Stimulated activated CD4-positive, alpha-beta T cell treated with anti-CD3 and anti-CD28 coated beads, Interleukin-15, amount 100 ng/mL, for 1 hour (primary cell): ENCODE measurements at places on chromosomes 1 and 21.

GRCh38 chr1:228396770-228397662 lies 9.6 kb downstream of the TRIM11 start:
- DNase-seq, result no peak

DNA sequence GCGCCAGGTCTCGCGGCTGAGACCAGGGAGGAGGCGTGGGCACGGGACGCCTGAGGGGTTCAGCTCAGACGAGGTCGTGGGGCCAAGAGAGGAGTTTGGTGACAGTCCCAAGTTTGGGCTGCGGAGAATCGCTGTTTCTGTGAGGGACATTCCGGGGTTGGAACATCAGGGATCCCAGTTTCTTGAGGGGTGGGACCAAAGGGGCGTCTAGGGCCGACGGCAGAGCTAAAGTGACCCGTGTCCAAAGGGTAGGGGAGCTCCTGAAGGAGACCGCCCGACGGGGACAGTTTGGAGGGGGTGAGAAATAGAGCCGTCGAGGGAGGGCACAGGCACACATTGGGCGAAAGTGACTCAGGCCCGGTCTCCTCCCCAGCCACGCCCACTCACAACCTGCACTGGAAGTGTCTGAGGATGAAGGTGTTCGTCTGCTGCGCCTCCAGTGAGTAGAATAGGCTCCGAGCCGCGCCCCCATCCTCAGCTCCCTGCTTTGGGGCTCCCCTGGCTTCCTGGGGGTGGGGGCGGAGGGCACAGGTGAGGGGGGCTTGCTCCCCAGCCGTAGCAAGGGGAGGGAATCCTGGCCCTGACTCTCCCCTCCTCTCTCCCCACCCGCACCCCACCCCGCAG lies 7.0 kb downstream of the EFNA3 start:
- DNase-seq, result no peak

DNA sequence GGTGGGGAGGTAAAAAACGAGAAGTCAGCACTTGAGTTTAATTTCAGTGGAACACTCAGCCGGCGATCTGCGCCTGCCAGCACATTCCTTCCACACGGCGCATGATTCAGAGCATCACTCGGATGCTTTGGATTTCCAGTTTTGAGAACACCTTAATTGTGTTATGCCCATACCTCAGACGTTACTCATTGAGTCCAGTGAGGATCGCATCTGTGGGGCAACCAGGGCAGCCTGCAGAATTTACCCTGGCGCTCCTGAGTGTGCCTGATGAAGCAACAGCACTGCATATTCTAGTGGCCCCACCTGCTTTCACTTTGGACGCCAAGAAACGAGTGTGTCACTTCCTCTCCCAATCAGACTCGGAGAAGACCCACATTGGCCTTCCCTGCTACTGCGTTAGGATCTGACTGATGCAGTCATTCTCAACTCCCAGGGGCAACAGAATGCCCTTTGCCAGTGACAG lies 19.9 kb downstream of the FAM89A start:
- DNase-seq, result no peak

DNA sequence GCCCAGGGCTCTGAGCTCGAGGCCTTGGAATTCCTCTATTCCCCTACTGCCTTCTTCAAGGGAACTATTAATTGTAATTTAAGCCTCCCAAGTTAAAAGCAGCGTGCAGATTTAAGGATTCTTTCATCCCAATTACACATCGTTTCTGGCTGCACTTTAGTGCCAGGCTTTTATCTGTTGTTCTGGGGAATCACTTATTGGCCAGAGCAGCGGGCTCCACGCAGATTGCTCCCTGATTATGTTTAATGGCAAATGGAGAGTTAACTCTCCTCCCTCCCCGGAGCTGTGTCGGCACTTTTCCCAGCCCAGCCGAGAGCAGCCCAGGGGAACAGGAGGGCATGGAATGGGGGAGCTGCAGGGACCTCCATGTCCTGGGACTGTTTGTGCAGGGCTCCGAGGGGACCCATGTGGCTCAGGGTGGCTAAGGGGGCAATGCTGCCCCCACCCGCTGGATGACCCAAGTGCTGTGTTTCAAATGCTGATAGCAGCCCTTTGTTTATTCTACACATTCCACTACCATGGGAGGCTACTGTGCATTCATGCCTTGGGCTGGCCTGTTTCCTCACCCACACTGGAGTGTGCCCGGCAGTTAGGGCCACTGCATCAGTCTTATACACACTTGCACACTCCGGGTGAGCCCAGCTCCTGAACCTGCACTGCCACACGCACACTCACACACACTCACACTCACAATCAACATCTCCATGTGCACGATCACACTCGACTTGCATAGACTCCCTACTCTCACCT lies 93.3 kb upstream of the POU3F1 start:
- no peak for DNase-seq

DNA sequence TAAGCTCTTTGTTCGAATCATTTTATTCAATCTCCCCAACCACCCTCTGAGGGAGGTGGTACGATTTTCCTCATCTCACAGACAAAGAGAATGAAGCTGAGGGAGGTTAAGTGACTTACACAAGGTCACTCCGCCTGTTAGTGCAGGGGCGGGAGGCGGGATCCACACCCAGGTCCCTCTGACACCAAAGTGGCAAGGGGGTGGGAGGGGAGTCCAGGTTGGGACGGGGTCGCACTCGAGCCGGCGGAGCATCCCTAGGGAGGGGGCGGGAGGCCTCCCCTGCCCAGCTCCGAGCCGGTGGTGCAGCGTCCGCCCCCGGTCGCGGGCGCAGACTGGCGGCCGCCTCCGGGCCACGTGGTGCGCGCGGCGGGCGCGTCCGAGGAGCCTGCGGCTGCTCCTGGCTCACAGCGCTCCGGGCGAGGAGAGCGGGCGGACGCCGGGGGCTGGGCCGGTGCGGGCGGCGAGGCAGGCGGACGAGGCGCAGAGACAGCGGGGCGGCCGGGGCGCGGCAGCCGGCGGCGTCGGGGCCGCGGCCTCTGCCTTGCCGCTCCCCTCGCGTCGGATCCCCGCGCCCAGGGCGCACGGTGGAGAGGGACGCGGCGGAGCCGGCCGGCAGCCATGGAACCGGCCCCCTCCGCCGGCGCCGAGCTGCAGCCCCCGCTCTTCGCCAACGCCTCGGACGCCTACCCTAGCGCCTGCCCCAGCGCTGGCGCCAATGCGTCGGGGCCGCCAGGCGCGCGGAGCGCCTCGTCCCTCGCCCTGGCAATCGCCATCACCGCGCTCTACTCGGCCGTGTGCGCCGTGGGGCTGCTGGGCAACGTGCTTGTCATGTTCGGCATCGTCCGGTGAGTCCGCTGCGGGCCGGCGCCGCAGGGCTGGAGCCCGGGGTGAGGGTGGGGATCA lies at the start of gene OPRD1:
Gene OPRD1 (plus strand): TSS at position 405 of the 903 bp plus-strand sequence. CDS start 214 bp downstream, at position 619.
- DNase-seq, result no peak

DNA sequence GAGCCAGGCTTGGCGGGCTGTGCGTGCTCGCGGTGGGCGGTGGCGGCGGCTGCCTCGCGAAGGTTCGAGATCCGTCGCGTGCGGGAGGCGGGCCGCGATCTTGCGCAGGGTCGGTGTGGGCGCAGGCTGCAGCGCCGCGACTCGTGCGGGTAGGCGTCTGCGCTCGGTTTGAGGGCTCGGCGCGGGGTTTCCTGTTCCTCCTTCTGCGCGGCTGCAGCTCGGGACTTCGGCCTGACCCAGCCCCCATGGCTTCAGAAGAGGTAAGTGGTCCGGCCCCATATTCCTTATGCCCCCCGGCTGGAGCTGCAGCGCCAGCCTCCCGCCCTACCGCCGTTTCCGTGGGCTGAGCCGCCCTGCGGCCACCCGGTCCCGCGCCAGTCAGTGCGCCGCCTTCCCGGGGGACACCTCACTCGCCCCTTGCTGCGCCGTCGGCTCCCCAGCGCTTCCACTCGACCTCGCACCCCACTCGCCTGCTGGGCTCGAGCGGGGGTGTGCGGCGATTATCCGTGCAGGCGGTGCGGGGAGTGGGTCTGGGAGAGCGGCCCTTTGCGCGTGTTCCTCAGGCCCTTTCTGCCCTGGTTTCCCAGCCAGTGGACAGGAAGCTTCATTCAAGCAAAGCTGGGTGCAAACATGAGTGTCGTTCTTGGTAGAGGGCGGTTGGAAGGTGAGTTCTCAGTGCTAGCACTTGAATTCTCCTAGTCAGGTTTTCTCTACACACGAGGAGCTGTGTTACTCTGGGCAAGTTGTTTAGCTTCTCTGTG lies at the start of gene CACYBP:
Gene CACYBP (plus strand): TSS at position 12 of the 761 bp plus-strand sequence. CDS start 234 bp downstream, at position 246.
- no peak for DNase-seq

DNA sequence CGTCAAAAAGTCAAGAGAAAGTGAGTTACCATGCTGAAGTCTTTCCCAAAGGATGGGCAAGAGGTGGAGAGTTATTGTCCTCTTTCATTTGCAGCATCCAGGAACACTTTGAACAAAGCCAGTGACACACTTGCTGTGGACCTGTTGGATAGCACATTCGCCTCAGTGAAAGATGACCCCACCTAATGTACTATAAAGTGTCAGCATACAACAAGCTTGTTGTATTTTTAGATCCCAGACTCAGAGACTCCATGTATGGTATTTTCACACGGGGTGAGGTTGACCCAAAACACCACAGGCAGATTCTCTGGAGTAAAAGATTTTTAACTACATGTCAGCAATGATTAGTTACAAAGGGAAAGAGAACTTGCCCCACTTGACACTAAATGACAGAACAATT lies 273.8 kb downstream of the PTBP2 start:
- no peak for DNase-seq

GRCh38 chr1:117634631-117635030 lies 28.8 kb downstream of the TENT5C start:
- DNase-seq, result no peak

DNA sequence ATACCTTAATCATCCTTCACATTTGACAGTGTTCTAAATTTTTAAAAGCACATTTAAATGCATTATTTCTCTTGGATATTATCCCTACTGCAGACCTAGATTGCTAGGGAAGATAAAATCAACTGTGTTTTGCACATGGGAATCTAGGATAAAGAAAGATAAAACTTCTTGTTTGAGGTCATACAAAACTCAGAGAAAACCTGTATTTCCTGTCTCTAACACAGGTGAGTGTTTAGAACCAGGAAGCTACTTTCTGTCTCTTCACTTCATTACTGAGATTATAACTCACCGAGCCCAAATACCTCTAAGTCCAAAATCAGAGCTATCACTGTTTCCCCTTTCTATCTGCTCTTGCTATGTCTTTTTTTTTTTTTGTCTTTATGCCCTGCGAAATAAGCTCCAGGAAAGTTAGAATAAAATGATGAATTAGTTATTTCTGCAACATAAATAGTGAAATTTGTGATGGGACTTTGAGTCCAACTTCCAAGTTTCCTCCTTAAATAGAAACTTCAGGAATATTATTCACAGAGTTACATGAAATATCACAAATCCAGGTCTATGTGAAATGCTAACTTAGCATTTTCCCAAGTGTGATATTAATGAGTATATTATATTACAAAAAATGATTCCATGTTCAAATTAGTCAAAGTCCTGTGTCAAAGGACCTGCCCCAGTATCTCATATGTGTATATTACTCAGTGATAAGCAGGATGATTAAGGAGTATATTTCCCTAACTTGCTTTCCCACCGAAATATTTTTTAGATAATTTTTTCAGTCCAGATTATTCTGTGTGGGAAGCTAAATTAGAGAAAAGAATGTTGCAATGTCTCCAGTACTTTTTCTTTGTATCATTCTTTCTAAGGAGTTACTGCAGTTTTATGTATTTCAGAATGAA lies 226.4 kb downstream of the PLA2G4A start:
- no peak for DNase-seq

GRCh38 chr1:15180945-15181523 lies 27.5 kb downstream of the TMEM51 start:
- no peak for DNase-seq

GRCh38 chr1:17597651-17598050 lies 58.2 kb downstream of the ARHGEF10L start:
- DNase-seq, result no peak
